SJSA1 (cell line): ENCODE measurements at places on chromosomes 7 and 10. TPM values are rescaled to one million over a fixed set of nuclear protein-coding genes. Genes with fewer than 3 reads are reported as not detected.
A peak's percentile ranks its signal among the peaks of the same experiment; 100 is the strongest.

DNA sequence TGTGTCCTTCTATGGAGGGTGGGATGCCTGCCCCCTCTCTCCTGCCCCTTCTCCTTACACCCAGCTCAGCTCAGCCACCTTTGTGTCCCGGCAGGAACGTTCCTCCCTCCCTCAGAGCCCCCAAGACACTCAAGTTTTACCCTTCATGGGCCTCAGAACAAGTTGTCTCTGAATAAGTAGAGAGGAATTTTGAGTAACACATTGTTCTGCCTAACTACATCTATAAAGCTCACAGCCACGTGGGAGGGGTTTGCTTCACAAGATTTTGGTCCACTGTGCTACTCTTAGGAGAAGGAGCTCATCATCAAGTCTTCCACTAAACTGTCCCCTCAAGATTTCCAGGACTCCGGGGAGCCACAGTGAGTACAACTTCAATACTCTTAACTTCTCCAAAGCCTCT, 51.6 kb upstream of the ZNF32 start:
- DNase-seq: no peak

DNA sequence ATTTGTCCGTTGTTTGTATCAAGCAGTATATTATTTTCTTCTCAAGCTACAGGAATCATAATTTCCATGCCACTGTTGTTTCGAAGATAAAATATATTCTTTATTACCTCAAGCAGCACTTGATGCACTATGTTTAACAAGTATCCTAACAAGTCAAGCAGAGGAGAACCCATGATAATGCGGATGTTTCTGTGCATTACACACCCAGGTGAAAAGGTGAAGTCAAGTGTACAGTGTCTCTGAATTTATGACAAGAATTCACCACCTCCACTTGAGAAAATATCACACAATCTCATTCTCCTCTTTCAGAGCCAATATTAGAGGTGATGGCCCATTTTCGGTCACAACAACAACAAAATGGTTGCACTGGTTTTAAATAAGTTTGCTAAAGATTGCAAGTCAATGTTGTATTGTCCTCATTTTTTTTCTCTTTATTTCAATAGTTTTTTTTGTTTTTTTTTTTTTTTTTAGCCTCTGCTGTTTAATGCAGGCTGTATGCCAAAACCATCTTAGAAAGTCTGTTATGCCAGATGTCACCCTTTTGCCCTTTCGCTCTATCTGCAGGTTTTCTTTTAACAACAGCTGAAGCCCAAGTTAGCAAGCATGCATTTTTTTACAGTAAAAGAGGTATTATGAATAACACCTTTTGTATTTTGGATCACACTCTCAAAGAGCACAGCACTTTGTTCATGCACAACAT, 568.7 kb upstream of the LRRN3 start:
- DNase-seq: no peak

Gene ADAM22
- 0.06 and 0.29 TPM in 2 replicates for total RNA-seq

Gene CDHR1
- total RNA-seq: 0.03 TPM in 1 of 2 replicates, not detected in the other

DNA sequence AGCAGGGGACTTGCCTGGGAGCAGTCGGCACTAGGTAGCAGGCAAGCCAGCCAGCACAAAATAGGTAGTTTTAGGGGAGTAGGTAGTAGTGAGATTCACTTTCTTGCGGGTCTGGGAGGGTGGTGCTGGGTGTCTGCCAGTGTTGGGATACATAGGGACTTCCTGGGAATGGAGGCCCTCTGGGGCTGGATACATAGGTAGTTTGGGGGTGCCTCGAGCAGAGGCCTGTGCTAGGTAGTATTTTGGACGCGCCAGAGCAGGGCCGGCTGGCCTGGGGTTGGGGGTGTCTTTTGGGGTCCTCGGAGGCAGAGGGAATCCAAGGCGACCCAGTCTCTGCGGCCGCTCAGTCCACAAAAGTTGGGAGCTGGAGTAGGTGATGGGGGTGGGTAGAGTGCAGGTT, 2.0 kb upstream of the HOXA3 start:
- no peak for DNase-seq

DNA sequence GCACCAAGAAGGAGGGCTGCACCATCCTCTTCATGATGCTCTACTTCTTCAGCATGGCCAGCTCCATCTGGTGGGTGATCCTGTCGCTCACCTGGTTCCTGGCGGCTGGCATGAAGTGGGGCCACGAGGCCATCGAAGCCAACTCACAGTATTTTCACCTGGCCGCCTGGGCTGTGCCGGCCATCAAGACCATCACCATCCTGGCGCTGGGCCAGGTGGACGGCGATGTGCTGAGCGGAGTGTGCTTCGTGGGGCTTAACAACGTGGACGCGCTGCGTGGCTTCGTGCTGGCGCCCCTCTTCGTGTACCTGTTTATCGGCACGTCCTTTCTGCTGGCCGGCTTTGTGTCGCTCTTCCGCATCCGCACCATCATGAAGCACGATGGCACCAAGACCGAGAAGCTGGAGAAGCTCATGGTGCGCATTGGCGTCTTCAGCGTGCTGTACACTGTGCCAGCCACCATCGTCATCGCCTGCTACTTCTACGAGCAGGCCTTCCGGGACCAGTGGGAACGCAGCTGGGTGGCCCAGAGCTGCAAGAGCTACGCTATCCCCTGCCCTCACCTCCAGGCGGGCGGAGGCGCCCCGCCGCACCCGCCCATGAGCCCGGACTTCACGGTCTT, 1.9 kb downstream of the FZD1 start:
- DNase-seq: no peak

Gene EPHA1
- not detected in 2 replicates for total RNA-seq

Gene GRID2IP
- not detected in 2 replicates for total RNA-seq

GRCh38 chr7:116616555-116617059, 55.4 kb upstream of the MET start:
- DNase-seq: no peak

GRCh38 chr10:28318626-28319025, 15.8 kb upstream of the MPP7 start:
- no peak for DNase-seq

DNA sequence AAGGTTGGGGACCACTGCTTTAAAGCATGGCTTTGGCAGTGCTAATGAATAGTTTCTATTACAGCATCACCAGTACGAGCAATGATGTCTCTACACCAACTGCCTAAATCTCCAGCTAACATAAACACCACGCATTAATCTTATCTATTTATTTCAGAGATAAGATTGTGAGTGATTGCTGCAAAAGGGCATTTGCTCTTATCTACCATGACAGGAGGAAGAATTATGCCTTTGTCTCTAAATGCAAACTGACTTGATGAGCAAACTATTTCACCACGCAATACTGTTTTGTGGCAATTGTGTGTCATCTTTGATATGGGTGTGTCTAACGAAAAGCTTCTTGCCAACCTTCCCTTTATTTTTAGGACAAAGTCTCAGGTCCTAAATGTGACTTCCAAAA, 684.9 kb downstream of the SORCS1 start:
- no peak for DNase-seq

GRCh38 chr10:91345716-91346115, 64.4 kb upstream of the HECTD2 start:
- no peak for DNase-seq

Gene NPC1L1
- total RNA-seq: not detected in 2 replicates

- no peak for DNase-seq
These were observed 84.7 kb downstream of the MMRN2 start for GRCh38 chr10:86872757-86873156.

- no peak for DNase-seq
These were observed 26.8 kb downstream of the WNT2 start for GRCh38 chr7:117296066-117296465.

Gene TMEM26
- not detected in 2 replicates for total RNA-seq

GRCh38 chr7:114722562-114722961, 199.3 kb upstream of the MDFIC start:
- DNase-seq: no peak

GRCh38 chr10:80537736-80538480, at the start of gene SH2D4B:
Gene SH2D4B (plus strand): TSS chr10:80537902. CDS start chr10:80538332, 430 bp downstream.
- DNase-seq: peak; percentile 20

Gene BUD31
- 109 and 152 TPM in 2 replicates for total RNA-seq

DNA sequence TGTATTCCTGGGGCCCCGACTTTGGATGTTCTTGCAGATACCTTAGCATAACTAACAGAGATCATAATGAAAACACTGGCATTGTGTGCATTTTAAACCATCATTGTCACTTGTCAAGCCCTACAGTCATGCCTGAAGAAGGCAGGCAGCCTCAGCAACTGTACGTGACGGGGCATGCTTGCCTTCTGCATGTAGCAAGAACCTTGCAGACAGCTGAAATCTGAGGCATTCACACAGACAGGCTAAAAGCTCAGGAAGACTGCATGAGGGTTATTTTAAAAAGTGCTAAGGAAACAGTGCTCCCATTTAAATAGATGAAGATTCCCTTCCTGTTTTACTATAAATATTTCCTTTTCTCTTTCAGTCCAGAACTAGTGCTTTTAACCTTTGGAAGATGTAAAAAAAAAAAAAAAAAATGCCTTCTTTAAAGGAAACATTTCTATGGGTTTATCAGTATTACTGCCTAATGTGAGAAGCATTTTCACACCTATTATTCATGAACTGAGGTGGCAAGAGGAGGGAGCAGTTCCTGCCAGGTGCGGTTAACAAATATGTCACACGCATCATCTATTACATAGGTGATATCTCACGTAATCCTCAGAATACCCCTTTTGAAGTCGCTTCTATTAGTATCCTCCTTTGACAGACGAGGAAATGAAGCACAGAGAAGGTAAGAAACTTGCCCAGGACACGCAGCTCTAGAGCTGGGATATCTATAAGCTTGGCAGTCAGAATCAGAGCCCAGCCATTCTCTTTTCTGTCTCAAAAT, 88.1 kb downstream of the PRKCQ start:
- no peak for DNase-seq

DNA sequence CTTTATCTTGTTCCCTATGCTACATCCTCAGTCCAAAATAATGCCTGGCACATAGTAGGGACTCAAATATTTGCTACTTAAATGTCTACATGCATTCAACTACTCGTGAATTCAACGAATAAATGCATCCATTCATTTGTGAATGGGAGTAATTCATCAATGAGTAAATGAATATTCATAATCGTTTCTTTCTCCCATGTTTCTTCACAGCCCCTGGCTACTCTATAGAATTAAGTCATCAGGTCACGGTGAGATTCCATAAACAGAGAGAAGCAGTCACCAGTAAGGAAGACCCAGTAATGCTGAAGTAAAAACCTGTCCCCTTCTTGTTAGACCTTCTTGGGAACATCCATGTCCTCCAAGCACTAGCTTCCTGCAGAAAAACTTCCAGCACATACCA, 48.4 kb downstream of the ATE1 start:
- no peak for DNase-seq

DNA sequence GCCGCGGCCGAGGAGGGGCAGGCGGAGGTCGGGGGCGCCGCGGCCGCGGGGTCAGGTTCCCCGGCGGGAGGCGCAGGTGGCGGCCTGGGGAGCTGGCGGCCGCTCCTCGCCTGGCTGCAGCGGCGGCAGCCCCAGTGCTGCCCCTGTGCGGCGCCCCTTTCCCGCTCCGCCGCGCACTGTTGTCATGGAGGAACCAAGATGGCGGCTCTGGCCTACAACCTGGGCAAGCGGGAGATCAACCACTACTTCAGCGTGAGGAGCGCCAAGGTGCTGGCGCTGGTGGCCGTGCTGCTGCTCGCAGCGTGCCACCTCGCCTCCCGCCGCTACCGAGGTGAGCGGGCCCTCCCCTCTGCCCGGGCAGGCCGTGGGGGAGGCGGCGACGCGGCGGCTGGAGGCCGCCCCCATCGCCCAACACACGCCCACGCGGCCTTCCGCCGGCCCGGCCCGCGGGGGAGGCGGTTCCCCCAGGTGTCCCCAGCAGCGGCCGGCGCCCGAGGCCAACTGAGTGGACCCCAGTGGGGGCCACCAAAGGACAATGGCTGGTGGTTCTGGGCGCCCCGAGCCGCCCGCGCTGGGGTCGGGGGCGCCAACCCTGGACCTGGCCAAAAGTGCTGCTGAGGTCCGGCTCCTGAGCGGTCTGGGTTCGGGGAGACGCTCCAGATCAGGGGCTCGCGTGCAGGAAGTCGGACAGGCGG, 425 bp downstream of the CASD1 start:
- peak; percentile 59 for DNase-seq

DNA sequence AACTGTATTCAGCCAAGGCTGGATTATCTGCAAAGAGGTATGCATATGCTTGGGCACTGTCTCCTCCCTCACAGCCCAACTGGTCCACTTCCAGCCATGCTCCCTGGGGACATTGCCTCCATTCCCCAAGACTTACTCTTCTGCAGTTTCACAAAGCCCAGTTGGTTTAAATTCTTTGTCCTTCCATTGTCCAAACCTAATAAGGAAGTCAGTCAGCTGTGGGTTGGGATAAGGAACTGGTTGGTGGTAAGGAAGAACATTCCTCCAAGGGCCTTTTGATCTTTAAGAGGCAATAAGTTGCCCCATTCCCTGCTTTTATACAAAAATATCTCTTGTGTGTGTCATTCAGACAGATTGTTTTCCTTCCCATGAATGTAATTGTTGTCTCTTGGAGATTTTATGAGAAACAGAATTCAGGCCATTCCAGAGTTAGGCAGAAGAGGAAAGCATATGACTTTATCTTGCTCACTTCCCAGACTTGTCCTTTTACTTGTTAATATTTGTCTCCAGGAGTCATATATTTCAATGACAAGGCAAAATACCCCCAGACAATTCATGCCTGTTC, 673.7 kb downstream of the SUGCT start:
- peak; percentile 94 for DNase-seq

DNA sequence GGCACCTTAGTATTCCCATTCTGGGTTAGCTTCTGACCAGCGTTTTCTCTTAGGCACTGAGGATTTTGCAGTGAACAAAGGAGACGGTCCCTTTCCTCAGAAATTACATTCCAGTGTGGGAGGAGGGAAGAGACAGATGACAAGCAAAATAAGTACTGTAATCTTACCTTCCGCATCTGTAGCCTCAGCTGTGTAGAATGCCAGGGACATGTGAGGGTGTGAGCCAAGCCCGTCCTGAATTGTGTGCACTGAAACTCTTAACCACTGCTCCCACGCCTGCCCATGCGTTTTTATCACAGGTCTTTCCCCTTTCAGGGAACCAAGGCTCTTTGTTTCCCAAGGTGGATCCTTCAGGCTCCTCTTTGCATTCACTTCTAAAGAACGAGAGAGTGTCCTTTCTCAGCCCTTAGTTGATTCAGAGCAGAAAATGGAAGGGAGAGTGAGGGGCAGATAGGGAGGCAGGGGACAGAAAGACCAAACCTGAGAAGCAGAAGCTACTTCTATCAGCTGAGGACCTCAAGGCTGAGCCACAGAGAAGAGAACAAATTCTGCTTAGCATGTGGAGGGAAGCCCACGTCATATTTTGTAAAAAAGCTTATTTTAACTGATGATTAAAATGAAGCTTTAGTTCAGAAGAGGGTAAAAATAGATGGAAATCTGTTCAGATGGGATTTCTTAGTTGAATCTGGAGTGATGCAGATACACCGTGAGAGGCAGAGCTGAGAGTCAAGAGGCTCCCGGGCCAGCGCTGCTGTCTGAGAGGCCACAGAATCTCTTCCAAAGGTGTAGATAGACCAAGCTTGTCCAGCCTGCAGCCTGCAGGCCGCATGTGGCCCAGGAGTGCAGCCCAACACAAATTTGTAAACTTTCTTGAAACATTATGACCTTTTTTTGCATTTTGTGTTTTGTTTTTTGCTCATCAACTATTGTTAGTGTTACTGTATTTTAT, 122.5 kb downstream of the CCNY start:
- no peak for DNase-seq
